HepG2 (cell line): ENCODE measurements at places on chromosomes 5 and 9. TPM values are rescaled to one million over a fixed set of nuclear protein-coding genes. Genes with fewer than 3 reads are reported as not detected.

The LRRC19 gene
- not detected in 2 replicates for total RNA-seq

The FAM81B gene
- not detected in 2 replicates for total RNA-seq

The CER1 gene
- not detected in 2 replicates for total RNA-seq

The AGTPBP1 gene
- 22.3 and 23.9 TPM in 2 replicates for total RNA-seq

The MRPS27 gene
- 115 and 139 TPM in 2 replicates for total RNA-seq

The CNTFR gene
- total RNA-seq: not detected in 2 replicates

The NDUFS6 gene
- 50.4 and 63.7 TPM in 2 replicates for total RNA-seq
